ENCODE measurements at places on chromosomes 5 and 9. TPM values are rescaled to one million over a fixed set of nuclear protein-coding genes. Genes with fewer than 3 reads are reported as not detected.

Gene PCDHGA2
- 0.66 TPM for total RNA-seq

Gene GPR150
- total RNA-seq = 0.08 TPM

Gene CMYA5
- 0.07 TPM for total RNA-seq

Gene TAF1L
- total RNA-seq = not detected

Gene PITX1
- total RNA-seq = 31.5 TPM

Gene TMEM171
- 6.3 TPM for total RNA-seq

Gene MAP1B
- 45.2 TPM for total RNA-seq

Gene FOXD4L4
- total RNA-seq = not detected

Gene CDK5RAP2
- total RNA-seq = 32.2 TPM

All from A549 treated with DMSO at 1 μM for 4 hours (cell line).